ENCODE measurements at places on chromosomes 3 and 15. TPM values are rescaled to one million over a fixed set of nuclear protein-coding genes. Genes with fewer than 3 reads are reported as not detected.

GRCh38 chr15:80785335-80785734 is 6.2 kb downstream of the CEMIP start:
- DNase-seq, result no peak

GRCh38 chr3:141915016-141915415 is 38.6 kb downstream of the ATP1B3 start:
- DNase-seq, result no peak

- DNase-seq, result no peak
Observed at GRCh38 chr15:78007964-78008886, 69.3 kb downstream of the TBC1D2B start.

DNA sequence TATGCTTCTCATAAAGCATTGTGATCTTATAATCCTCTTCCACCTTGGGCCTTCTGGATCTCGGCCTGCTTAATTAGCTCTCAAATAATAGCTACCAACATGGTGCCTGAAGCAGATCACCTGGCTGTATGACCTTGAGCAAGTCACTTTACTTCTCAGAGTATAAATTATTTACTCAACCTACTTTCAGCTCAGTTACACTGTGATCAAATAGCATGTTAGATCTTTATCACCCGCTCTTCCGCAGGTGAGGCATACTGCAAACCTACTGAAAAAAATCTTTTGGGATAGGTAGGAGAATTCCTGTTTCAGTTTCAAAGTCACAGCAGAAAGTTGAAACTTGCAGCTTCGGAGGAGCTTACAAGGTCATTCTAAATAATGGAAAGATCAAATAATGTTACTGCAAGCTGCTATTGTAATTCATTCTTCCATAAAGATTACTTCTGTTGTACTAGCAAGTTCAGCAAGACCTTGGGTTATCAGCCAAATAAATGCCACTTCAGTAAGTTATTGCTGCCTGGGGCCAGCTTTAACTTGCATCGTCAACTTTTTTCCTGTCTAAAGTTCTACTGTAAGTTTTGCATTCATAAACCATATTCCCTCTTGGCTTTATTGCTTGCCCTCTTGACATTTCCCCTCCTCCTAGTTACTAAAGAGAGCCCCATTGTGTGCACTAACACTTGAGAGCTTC is 268.4 kb upstream of the ATP11B start:
- no peak for DNase-seq

GRCh38 chr3:64224826-64225610 is at the start of gene PRICKLE2:
Gene PRICKLE2 (minus strand): TSS chr3:64225466. CDS start chr3:64198927, 26,539 bp downstream.
- DNase-seq, result no peak

- no peak for DNase-seq
Observed at GRCh38 chr3:148230473-148230872, 467.2 kb upstream of the AGTR1 start.

- no peak for DNase-seq
Observed at GRCh38 chr3:191356631-191357439, 26.5 kb upstream of the UTS2B start.

DNA sequence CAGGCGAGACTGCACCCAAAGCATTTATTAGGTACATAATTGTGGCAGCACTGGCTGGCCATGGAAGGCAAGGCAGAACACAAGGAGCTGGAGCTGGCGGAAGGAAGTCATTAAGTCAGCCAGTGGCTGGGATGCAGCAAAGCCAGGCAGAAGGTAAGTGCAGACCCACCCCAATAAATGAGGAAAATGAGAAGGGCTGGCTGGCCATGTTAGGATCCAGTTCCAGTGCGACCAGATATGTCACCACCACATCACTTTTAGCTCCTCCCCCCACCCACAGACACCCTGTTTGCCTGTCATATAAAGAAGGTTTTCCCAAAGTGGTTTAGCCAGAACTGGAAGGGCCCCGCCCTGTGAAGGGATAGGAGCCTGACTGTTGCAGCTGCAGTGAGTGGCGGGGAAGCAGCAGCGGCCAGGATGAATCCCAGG is at the start of gene FURIN:
FURIN (plus strand) TSS at position 328 of the 429 bp plus-strand sequence. CDS start 7,153 bp downstream, outside the sequence.
- no peak for DNase-seq

- no peak for DNase-seq
Observed at GRCh38 chr3:74921676-74922075, 307.2 kb upstream of the CNTN3 start.

GRCh38 chr3:186790261-186790981 is 7.0 kb downstream of the EIF4A2 start:
- no peak for DNase-seq

DNA sequence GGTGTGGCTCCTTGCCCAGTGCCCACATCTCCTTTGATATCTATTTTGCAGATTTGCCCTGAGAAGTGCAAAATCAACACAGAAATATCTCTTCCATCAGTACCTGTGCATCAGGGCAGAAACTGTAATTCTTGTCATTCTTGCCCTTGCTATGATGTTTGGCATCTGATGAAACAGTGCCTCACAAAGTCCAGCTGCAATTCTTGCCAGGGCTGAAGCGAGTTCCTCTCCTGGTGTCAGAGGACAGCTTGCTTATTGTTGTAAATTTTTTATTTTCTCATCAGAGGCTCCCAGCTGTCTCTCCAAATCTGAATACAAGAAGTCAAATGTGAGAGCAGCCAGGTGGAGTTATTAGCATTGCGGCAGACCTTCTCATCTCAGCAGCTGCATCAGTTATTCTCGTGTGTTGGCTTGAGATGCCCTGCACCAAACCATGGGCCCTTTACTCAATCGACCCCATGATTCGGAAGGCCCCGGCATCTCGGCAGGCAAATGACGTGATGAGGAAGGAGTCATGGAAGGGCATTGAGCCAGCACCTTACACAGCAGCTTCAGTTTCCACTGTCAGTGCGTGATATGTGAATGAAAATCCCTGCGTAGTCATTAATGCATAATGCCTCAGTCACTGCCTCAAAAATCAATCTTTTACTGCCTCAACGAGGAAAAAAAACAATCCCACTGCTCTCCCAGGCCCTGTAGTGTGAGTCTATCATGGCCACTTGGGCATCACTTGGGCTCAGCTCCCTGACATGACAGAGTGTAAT is 93.4 kb downstream of the CCNL1 start:
- DNase-seq, result no peak

- no peak for DNase-seq
Observed at GRCh38 chr3:73509816-73510215, 114.9 kb downstream of the PDZRN3 start.

DNA sequence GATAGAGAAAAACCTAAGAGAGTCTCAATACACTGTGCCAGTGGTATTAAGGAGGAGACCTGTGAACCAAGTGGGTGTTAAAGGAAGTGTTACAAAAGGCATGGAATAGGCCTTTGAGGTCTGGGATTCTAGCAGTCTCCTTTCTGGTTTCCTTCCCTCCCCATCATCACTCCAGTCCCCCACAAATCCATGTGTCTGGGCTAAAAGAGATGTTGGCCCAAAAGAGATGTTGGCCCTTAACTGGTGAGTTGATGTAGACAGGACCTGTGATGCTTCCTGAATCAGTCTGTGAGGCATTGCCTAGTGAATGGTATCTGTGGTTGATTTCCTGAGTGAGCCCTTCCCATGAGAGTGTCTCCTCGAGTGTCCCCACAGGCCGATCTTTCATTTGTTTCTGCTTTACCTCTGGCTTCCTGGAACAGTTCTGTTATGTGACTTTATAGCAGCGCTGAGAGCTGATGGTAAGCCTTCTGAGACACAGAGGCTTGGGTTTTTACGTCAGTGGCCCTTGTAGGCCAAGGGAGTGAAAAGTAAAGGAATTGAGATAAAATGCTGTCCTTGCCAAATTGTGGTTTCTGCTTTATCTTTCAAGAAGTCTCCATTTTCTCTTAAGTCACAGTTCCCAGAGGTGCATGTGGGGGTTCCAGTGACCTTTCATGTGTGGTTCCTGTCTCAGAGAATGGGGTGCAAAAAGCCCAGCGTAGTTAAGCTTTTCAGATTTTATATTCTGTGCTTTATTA is 87.8 kb downstream of the KLHL25 start:
- DNase-seq, result peak; percentile 50

GRCh38 chr3:79418855-79419621 is 348.8 kb downstream of the ROBO1 start:
- no peak for DNase-seq

DNA sequence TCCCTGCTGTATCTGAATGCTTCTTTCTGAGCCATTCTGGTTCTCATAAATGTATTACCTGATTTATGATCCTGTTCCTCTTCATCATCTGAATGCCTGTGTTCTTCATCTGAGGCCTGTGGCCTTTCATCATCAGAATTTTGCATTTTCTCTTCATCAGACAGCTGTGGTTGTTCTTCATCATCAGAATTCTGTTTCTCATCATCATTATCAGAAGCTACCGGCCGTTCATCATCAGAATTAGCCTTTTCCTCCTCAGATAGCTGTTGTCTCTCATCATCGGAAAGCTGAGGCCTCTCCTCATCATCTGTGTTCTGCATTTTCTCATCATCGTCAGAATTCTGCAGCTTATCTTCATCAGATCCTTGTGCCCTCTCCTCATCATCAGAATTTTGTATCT is 5.9 kb downstream of the LEO1 start:
- DNase-seq, result no peak

SENP2 gene
- total RNA-seq, result 31.5 TPM

MESP2 gene
- total RNA-seq, result 0.41 TPM

ABI3BP gene
- total RNA-seq, result 0.37 TPM

CHRNA3 gene
- not detected for total RNA-seq

GOLGA6L10 gene
- 0.71 TPM for total RNA-seq

ITIH4 gene
- total RNA-seq, result 3.6 TPM

GOLGA8T gene
- not detected for total RNA-seq
